ENCODE measurements at places on chromosomes 16 and 17.

GRCh38 chr17:38926293-38927070 is 1.1 kb downstream of the LASP1NB start:
- DNase-seq = no peak

- DNase-seq = no peak
Measured at GRCh38 chr16:87740909-87741424, 24.8 kb downstream of the KLHDC4 start.

DNA sequence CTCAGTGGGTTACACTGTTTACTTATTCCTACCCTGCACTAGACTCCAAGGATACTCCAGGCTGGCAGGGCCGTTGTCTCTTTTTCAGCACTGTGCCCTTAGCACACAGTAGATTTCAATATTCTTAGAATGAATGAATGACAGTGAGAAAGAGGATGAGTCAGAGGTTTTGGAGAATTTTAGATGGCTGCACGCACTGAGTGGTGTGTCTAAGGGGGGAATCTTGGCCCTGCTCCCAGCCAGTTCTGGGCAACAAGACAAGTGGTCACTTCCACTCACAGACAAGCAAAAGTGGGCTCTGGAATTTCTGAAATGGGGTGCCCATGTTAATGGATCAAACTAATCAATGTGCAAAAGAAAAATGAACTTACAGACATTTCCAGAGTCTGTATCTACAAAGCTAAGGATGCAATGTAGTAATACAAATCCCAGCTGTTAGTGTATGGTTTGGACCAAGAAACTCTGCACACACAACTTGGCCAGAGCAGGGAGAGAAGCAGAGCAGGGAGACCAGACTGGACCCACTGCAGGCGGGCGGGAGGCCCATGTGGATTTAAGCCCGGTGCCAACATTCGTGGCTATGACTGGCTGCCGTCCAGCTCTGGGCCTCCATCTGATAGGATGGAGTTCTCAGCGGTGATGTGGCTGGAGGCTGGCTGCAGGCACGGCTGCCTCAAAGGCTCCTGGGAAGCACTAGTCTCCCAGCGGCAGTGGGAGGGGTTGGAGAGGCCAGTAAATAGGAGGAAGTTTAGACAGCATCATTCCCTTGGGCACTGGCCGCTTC is 95.6 kb upstream of the CDYL2 start:
- no peak for DNase-seq

GRCh38 chr16:61770301-61770700 is 265.9 kb downstream of the CDH8 start:
- no peak for DNase-seq

GRCh38 chr17:9668517-9668916 is 23.2 kb downstream of the USP43 start:
- no peak for DNase-seq

- no peak for DNase-seq
Measured at GRCh38 chr17:66455060-66455459, 152.6 kb downstream of the PRKCA start.

GRCh38 chr16:10576390-10577304 is 3.8 kb downstream of the EMP2 start:
- no peak for DNase-seq

GRCh38 chr16:24759006-24759405 is 29.6 kb downstream of the TNRC6A start:
- no peak for DNase-seq

GRCh38 chr16:82195917-82196494 is 26.0 kb upstream of the MPHOSPH6 start:
- no peak for DNase-seq

DNA sequence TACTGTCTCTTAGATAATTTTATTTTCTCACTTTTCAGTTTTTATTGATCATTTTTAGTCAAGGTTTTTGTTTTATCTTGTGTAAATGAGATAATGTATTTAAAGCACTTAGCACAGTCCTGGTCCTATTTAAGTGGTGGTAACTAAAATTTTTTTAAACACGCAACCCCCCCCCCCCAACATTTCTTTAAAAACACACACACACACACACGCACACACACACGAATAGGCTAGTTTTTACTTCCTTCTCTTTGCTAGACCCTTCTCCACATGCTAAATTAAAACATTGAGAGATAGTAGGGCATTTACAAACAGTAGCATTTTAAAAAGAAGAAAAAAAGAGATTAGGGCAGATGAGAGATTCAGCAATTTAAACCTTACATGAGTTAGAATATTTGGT is 5.0 kb downstream of the NFATC3 start:
- peak; percentile 54 for DNase-seq
